ENCODE measurements at places on chromosomes 12 and 14.

GRCh38 chr12:45098766-45099165 is 47.9 kb upstream of the DBX2 start:
- no peak for DNase-seq

- DNase-seq, result no peak
Measured at GRCh38 chr14:102231476-102232347, 73.3 kb downstream of the MOK start.

DNA sequence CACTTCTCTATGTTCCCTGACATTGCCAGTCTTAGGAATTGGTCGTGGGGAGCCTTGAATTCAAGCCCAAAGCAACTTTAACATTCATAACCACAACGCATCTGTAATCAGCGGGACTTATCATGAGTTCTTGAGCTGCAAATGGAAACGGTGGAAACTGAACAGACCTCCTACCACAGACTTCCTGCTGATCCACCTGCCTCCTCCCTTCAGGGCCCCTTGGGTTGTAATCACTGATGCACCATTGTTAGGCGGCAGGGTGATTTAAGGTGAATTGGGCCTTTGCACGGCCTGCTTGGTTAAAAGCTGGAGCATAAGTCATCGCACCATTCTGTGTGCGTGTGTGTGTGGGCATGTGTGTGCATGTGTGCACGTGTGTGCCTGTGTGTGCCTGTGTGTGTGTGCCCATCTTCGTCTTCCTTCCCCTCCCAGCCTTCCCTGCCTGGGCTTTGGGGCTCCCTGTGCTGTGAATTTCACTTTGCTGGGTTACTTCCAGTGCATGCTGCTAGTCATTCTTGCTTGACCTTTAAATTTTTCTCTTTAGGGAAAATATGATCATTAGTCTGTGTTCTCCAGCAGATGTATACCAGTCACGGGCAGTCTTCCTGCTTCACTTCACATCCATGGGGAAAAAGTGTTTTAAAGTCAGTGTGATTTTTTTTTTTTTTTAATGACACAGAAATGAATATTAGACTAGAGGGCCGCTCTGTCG is 29.1 kb downstream of the CHST11 start:
- no peak for DNase-seq

GRCh38 chr12:123143736-123144461 is 7.0 kb downstream of the PITPNM2 start:
- no peak for DNase-seq

- DNase-seq, result no peak
Measured at GRCh38 chr12:59844750-59845149, 248.9 kb downstream of the SLC16A7 start.

DNA sequence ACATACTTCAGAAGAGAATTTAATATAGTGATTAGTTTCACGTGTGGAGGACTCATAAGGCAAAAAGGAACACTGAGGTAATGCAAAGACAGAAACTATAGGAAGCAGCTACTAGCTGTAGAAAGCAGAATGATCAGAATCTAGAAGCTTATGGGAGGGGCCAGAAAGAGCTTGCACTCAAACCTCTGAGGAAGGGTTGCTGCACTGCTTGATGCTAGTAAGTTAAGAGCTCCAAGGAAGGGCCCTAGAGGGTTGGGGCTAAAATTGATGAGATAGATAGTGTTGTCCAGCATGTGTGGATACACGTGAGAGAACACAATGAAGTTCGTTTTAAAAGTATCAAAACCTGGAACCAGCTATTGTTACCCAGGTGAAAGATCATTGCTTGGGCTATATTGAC is 311.1 kb downstream of the SLC6A15 start:
- DNase-seq, result no peak

- DNase-seq, result no peak
Measured at GRCh38 chr14:68379510-68380328, 413.1 kb downstream of the ZFP36L1 start.

DNA sequence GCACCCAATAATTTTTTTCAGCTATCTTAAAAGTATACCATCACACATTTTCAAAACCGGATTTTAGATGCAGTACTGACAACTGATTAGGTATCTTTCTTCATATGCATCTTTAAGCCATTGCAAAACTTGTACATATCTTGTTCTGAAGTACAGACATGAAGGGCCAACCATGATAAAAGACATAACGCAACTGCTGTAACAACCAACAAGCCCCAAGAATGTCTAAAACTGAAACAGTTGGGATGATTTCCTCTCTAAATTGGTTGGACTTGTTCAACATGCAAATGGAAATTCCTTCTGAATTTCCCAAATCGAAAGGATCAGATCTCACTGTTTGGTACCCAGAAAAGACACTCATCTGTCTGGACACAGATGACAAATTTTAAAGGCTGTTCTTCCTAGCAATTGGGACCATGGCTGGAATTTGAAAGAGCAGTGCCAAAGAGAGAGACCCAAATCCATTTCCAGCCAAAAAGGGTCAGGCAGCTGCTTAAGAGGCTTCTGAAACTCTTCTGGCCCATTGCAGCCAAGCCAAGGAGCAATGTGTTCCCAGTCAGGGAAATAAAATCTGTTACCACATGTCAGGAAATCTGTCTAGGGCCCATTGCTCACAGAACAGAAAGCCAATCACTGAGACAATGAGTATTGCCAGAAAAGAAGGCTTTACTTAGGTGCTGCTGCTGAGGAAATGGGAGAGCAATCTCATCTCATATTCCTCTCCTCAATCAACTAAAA is 1122.4 kb upstream of the USP15 start:
- DNase-seq, result no peak

- no peak for DNase-seq
Measured at GRCh38 chr12:46150735-46151134, 118.1 kb downstream of the SLC38A1 start.

DNA sequence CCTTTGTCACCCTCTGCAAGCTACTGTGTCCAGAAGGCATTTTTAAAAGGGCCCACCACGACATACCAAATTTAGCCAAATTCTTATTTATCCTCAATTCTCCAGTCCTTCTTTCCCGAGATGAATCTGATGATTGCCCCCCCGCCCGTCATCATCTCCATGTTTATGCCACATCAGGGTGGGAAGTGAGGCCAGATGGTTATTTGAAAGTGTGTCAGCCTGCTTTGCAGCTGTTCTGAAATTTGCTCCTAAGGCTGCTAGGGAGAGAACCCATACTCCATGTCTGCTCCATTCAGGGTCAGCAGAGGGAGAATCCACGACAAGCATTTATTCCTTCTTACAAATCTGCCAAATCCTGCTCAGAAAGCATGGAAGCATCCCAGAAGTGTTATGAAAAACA is 337.8 kb downstream of the ADAMTS20 start:
- peak; percentile 51 for DNase-seq

GRCh38 chr12:51441583-51441982 is 17.0 kb downstream of the SLC4A8 start:
- DNase-seq, result no peak

DNA sequence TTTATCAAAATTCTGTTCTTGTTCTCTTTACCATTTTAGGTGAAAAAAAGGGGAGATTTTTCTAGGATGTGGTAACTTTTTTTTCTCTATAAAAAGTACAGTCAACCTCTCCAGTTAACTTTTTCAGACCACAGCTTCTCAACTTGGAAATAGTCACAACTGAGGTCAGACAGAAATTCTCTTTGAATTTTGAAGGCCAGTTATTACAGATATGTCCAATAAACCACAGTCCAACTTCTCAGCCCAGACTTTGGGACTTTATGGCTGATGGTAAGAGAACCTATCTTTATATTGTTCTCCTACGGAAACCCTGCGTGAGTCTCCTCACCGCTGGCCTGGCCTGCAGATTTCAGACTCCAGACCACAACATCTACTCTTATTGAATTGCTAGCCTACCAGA is 176.7 kb downstream of the DACT1 start:
- no peak for DNase-seq

DNA sequence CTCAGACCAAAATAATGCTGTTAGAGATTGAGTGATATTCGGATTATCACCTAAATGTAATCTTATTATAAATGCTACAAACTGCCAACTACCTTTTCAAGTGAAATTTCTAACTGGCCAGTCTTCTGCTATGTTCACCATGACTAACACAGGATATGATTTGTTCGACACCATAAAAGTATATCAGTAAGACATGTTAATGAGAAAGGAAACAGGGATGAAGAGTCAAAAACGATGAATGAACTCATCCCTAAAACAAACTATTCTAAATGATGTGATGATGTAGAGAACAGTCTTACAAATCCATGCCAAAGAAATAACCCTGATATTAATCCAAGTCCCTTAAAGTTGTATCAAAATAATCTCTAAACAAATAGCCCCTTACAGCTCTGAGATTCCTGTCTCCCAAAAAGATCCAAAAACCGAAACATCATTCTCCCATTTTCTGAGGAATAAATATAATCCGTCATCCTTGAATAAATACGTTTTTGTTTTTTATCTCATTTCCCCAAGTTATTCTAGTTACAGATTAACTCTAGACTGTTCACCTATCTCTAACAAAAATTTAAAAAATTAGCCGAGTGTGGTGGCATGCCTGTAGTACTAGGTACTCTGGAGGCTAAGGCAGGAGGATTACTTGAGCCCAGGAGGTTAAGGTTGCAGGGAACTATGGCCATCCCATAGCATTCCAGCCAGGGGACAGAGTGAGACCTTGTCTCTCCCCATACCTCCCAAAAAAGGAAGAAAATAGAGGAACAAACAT is 9.1 kb downstream of the SCAF11 start:
- DNase-seq, result no peak

- no peak for DNase-seq
Measured at GRCh38 chr14:35197015-35197414, 74.7 kb downstream of the PRORP start.

- no peak for DNase-seq
Measured at GRCh38 chr12:25320123-25321006, 69.6 kb upstream of the KRAS start.

DNA sequence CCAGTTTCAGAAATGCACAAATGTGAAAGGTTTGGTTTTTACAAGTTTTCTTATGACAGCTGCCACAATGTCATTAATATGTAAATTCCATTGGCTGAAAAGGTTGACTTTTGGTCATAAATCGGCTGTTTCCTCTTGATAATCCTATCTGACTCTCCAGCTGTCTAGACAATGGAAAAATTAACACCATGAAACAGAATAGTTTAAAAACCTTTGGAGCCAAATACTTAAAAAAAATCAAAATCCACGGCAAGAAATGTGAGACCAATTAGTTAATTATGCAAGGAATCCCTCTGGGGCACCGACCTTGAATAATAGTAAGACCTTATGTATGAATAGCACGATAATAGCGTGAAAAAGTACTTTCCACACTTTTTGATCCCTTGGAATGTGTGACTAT is 138.0 kb downstream of the ZNF664 start:
- DNase-seq, result no peak

DNA sequence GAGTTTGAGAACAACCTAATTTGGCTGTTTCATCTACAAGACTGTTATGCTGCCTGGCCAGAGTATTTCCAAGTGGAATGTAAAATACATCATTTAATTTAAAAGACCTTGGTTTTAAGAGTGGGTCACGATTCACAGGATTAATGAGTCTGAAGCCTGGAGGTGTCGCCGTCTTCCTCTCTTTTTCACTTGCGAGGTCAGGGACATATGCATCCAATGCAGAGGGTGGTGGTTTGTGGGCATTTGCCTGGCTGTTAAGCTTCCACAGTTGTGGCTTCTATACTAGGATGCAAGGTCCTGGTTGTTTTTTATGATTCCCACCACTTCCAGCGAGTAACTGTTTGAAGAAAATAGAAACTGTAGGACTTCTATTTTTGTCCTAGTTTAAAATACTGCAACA is 22.8 kb upstream of the RASSF3 start:
- DNase-seq, result no peak

- no peak for DNase-seq
Measured at GRCh38 chr14:26444822-26445221, 153.0 kb downstream of the NOVA1 start.

All from NCI-H524 (cell line).